ENCODE measurements at places on chromosomes 5 and 9.

DNA sequence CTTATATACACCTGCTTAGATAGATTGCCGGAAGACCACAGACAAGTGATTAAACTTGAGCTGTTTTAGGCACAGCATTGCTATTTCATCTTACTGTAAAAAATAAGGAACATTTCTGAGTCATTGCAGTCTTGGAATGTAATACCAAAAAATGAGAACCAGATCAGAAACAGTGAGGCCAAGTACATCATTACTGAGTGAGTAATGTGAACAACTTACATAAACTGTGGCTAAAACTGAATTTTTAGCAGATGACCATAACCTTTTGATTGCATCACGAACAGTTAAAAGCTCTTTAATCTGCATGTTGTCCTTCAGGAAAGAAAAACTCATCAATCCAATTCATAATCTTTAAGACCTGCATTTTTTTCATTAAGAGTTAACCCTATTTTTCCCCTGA lies 157.1 kb upstream of the FGF10 start:
- DNase-seq, result no peak

DNA sequence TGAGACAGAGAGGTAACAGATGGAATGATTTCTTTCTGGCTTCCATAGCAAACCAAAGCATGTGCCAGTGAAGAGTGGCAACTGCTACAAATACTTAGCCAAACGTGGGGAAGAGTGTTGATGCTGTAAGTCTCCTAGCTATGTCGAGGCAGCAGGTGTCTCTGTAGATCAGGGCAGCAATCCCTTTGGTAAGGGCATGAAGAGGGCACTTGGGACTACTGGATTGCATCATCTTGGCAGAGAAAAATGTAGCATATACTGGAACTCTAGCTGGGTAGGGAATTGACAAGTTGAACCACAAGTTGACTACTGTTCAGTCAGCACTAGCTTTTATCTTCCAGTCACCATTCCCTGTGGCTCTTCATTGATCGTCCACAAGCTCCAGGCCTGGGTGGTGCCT lies 75.8 kb downstream of the GHR start:
- no peak for DNase-seq

- peak; percentile 81 for DNase-seq
Measured at GRCh38 chr5:139482050-139482889, at the start of gene STING1. STING1 (minus strand) TSS chr5:139482758; CDS start chr5:139481704, 1,054 bp downstream.

- DNase-seq, result no peak
Measured at GRCh38 chr9:130034570-130034969, 8.4 kb downstream of the FNBP1 start.

GRCh38 chr9:127634698-127635097 lies 22.6 kb downstream of the STXBP1 start:
- DNase-seq, result no peak

- no peak for DNase-seq
Measured at GRCh38 chr9:136658849-136659535, 3.7 kb upstream of the EGFL7 start.

GRCh38 chr5:141879941-141880738 lies 1.9 kb upstream of the PCDH1 start:
- DNase-seq, result no peak

GRCh38 chr9:130382636-130383349 lies 62.0 kb upstream of the ASS1 start:
- DNase-seq, result no peak

DNA sequence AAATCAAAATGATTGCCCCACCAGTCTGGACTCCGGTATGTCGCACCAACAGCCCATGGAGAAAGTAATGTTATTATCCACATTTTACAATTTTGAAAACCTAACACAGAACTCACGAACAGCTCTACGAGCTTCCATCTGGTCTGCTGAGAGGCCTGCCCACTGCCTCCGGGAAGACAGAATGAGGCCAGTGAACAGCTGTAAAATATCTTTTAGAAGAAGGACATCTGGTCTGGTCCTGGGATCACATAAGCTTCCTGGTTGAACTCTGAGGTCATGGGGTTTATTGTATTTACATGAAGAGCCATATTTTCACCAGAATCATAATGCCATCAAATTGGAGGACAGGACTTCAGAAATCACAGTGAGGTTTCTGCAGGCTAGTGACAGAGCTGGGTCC lies 89.0 kb downstream of the FRMD3 start:
- DNase-seq, result no peak

DNA sequence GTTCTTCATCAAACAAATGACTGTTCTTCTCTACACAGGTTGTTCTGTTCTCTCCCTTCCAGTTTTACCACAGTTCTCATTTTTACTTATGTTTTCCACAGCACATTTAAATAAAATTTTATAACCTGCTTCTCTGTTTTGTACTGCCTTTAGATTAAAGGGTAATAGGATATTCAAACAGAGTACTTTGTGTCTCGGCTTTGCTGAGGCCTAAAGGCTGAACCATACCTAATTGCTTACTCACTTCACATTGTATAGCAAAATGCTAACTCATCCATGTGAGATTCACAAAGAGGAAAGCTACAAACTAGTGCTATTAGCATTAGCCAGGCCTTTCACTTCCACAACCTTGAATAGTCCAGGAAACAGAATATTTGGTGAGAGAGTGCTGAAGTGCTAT lies 200.3 kb downstream of the TRPM3 start:
- DNase-seq, result no peak

GRCh38 chr5:83530193-83530592 lies 58.6 kb downstream of the VCAN start:
- no peak for DNase-seq

- DNase-seq, result no peak
Measured at GRCh38 chr9:38084556-38084880, 15.5 kb upstream of the SHB start.

GRCh38 chr9:95150903-95151302 lies 166.6 kb downstream of the FANCC start:
- DNase-seq, result no peak

- DNase-seq, result no peak
Measured at GRCh38 chr5:33692980-33693379, 198.8 kb downstream of the ADAMTS12 start.

GRCh38 chr5:53603009-53603687 lies 42.7 kb downstream of the NDUFS4 start:
- DNase-seq, result no peak

DNA sequence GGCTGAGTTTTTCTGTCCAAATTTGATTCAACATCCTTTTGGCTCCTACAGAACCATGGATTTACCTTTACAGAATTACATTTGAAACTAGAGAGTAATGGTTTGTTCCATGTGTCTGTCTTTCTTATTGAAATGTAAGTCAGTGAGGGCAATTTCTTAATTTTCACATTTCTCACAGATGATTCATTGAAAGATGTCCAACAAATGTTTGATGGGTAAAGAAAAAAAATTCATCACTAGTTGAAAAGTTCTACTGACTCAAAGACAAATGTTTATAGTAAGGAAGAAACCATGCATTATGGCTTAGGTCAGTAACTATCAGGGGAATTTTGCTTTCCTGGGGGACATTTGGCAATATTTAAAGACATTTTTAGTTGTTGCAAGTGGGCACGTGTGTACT lies 131.6 kb upstream of the TRPM3 start:
- no peak for DNase-seq

GRCh38 chr5:172776235-172776594 lies 5.2 kb upstream of the DUSP1 start:
- DNase-seq, result peak; percentile 43

DNA sequence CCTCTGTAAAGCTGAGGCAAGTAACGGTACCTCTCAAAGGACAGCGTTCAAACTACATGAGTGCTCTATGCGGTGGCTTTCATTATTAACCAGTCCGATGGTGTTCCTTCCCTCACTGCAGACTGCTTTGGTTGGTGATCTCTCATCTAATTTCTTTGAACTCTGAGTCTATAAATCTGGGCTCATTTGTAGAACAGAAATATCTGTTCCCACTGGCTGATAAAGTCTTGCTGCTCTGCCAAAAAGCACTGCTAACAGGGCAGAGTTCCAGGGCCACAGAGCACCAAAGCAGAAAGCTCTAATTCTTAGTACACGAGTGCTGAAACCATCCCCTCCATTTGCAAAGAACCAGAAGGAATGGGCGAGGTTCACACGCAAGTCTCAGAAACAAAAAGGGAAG lies 81.9 kb downstream of the MED27 start:
- DNase-seq, result no peak

GRCh38 chr9:98923451-98924123 lies 20.1 kb upstream of the COL15A1 start:
- no peak for DNase-seq

- DNase-seq, result no peak
Measured at GRCh38 chr9:134487066-134487710, 154.4 kb upstream of the COL5A1 start.

GRCh38 chr9:76716085-76716672 lies 48.1 kb upstream of the PCA3 start:
- no peak for DNase-seq

DNA sequence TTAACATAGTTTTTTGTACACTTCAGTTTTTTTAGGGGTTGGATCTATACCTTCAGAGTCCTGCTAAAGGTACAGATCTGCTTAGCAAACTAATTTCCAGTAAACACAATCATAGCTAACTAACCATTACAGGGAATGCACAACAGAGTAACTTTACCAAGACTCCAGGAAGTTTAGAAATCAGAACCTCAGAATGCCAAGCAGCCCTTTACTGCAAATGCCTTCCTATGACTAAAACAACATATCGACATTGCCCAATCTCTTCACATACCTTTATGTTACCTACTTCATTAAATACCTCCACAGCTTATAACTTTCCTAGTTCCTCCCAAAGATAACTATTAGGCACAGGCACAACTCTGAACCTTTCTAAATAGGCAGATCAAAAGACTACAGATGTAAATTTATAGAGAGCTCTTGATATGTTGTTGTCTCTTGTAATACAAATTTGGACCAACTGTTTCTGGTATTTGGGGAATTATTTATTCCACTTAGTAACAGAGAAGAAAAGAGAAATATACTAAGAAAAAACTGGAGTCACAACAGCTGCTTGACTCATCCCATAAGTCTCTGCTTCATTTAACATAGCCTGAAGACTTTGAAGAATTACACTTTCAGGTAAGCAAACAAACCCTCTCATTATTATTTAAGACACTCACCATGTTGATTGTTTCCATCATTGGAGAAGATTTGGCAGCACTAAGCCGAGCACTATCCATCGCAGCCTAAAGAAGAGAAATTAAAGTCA lies 46.0 kb upstream of the OR2K2 start:
- DNase-seq, result no peak

GRCh38 chr9:35056571-35057270 lies 15.7 kb downstream of the VCP start:
- DNase-seq, result no peak

DNA sequence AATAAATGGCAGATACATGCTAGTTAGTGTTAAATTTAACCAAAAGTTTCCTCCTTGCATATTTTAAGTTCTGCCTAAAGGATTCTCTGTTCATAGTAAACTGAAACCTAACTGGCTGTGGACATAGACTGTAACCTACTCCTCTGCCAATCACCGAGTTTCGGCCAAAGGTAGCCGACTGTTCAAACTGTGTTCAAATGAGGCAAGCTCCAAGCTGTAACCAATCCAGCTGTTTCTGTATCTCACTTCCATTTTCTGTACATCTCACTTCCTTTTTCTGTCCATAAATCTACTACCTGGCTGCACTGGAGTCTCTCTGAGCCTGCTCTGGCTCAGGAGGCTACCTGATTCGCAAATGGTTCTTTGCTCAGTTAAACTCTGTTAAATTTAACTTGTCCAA lies 44.1 kb downstream of the KCNV2 start:
- no peak for DNase-seq

GRCh38 chr5:151483647-151484046 lies 36.2 kb downstream of the SLC36A1 start:
- no peak for DNase-seq

- no peak for DNase-seq
Measured at GRCh38 chr5:8613078-8613685, 744.2 kb downstream of the MTRR start.

DNA sequence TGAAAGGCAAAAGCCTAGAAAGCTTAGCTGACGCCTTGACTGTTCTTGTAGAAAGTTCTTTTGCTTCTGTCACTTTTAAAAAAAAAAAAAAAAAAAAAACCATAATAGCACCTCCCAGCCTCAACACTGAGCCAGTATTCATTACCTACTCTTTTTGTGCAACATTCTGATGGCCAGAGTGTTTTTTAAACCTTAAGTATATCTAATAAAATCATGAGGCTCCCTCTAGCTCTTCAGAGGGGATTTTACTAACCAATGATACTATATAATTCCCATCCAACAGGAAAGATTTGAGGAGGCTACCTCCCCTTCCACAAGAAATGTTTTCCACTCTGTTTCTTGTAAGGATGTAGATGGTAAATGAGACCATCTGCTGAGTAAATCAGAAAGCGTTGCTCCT lies 3.9 kb downstream of the BNC2 start:
- DNase-seq, result no peak

DNA sequence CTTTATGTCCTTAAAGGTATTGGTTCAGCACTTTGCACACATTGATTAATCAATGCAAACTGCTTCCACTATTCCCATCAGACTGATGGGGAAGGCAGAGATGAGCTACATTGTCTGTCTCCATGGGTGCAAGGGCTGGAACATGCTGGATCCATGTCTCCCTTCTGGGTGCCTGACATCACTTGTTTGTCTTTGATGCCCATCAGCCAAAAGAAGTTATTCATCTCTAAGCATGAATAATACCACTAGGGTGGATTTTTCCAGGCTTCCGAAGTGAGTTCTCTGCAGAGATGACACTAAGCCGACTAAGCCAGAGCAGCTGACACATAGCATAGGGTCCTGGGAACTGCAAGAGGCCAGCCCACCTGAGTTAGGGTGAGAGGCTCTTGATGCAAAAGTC lies 8.7 kb downstream of the FGF1 start:
- no peak for DNase-seq

DNA sequence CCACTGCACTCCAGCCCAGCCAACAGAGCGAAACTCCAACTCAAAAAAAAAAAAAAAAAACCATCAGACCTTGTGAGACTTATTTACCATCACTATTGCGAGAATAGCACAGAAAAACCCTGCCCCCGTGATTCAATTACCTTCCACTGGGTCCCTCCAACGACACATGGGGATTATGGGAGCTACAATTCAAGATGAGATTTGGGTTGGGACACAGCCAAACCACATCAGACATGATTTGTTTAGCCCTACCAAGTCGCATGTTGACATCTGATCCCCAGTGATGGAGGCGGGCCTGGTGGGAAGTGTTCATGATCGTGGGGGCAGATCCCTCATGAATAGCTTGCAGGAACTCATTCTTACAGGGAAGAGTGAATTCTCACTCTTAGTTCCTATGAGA lies 26.6 kb downstream of the MYO10 start:
- no peak for DNase-seq

DNA sequence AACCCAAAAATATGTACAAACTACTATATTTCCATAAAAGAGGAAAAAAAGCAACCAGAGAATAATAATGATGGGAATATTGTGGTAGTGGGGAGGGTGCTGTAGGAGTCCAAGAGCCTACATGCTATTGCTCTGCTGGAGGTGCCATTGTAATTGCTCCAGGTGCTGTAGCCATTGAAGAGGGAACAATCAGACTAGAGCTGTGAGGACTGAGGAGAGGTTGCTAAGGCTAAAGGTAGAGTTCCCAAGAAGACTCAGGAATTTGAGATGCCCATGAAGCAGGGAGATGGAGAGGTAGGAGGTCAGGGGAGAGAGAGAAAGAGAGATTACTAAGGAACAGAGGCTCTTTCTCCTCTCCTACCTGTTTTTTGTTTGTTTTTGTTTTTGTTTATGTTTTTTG lies 394.0 kb downstream of the DMRTA1 start:
- DNase-seq, result no peak

Measured in erythroblast (primary cell).